NCI-H524 treated with DMSO at 0.1 percent for 48 hours (cell line): ENCODE measurements at places on chromosomes 2 and 18.

- no peak for DNase-seq
Measured at GRCh38 chr2:114192362-114192761, 250.1 kb upstream of the DPP10 start.

GRCh38 chr2:230931556-230932231 is 6.7 kb upstream of the GPR55 start:
- no peak for DNase-seq

DNA sequence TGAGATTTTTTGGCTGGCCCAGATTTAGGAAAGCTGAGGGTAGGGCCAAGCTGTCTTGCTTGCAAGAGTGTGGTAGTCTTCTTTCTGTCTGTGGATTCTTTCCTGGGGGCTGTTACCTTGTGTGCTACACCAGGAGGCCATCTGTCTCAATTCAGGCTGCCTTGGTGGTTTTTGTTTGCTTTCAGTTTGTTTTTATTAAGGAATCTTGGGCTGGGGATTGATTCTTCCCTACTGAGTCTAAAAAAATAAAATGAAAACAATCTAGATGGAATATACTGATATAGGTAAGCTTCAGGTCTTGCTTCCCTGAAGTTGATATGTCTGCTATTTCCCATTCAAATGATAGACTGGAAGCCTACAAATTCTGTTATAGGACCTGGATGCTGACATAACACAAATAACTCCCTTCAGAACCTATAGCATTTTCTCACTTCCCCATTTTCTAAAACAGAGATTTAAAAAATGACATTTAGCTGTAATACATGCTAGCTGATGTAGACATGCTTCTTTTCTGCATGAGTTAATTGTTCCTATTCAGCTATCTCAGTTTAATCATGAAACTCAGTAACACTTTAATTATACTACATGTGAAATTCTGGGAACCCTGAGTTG is 5.3 kb downstream of the LHCGR start:
- no peak for DNase-seq

DNA sequence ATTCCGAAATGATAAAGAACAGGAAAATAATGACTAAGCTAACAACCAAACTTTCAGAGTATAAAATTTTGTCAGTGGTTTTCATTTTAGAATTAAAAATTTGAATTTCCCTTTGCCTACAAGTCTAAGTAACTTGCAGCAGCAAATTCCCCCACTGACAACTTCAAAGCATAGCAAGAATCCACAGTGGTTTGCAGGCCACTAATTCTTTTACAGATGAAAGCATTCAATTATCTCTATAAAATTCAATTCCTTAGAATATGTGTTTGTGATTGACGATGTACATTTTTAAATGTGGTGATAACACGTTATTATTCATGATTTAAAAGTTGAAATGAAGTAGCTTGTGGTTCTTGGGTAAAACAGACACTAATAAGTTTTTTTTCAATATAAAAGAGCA is 100.6 kb downstream of the SMAD2 start:
- no peak for DNase-seq

- peak; percentile 49 for DNase-seq
Measured at GRCh38 chr2:181853696-181854095, 37.8 kb upstream of the ITPRID2 start.

DNA sequence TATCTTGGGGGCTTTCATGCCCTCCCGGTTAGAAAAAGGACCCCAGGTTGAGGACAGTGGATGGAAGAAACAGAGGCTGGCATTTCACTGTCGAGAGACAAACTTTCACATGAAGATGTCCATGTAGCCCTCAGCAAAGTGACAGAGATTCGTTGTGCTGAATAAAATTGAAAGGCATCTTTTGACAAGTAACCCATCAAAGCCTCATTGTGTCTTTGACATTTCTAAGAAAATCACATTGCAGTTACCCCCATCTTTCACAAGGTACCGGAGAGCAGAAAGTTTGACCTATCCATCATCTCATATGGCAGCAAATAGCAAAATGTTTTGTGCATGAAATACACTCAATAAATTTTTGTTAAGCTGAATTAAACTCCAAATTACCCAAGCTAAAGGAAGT is 2.0 kb upstream of the MBP start:
- DNase-seq, result no peak

- DNase-seq, result no peak
Measured at GRCh38 chr2:224141304-224141703, 102.2 kb upstream of the SERPINE2 start.

DNA sequence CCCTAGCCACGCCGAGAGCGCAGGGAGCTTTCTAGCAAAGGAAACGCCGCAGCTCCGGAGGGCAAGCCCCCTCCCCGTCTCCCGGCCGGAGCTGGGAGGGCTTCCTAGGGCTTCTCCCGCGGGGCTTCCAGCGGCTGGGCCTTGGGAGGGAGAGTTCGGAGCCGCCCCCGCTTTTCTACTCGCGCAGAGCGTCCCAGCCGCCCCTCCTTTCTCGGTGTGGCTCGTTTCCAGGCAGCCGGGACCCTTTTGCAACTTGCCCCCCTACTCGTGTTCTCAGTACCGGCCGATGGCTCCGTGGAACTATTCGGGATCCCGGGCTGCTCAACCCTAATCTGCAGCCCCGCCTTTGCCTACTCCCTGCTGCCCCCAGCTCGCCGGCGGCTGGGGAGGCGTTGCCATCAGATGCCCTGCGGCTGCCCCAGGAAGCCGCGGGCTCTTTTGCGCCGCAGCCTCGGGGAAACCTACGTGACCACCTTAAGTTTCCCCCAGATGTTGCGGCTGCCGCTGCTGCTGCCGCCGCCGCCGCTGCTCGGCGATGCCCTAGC is 1.5 kb upstream of the NR4A2 start:
- no peak for DNase-seq

- no peak for DNase-seq
Measured at GRCh38 chr2:20357638-20358389, 7.2 kb upstream of the PUM2 start.

DNA sequence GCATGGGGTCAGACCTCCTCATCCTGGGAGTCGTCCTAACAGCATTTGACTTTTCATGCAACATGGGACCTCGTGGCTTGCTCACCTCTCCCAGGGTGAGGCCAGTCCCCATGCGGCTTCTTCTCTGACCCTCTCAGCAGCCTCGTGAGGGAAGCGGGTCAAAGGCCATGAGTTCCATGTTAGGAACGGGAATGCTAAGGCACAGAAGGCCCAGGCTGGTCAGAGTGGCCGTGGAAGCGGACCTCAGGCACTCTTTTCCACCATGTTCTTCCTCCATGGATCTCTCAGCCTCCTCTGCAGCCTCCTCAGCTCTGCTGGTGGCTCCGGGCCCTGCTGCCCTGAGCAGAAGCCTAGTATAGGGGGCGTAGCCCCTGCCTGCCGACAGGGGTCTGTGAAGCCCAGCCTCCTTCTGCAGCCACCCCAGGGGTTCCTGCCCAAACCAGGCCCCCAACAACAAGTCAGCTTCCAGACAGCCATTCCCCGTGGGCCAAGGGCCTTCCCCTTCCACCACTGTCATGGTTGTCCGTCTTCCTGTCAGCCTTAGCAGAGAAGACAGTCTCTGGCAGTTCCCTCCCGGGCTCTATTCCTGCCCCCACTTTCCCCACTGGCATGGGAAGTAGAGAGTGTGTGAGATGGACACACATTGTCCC is 60.0 kb upstream of the OTOF start:
- no peak for DNase-seq

DNA sequence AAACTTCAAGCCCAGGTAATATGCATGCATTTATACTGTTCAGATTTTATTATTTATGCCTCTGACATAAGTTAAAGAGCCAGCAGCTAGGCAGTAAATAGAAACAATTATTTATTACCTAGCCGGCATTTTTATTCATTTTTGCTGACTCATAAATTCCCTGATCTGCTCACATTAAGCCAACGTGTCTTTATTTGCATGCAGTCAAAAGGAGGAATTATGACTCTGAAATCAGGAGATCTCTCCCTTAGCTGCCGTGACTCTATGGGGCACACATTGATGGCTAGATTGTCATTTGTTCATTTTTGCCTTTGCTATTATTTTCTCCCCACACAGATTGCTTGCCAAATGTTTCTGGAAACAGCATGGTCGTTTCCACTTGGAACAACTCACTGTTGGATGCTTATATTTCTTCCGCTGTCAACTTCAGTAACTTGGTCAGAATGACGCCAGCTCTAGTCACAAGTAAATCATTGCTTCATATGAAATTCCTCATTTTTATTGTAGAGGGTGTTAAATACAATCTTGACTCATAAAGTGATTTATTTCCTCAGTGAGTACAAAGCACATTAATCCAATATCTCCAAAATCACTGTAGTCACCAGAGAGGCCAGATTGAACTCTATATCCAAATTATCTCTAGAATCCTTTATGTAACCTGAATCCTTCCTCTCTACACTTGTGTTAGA is 15.9 kb upstream of the ZBTB14 start:
- no peak for DNase-seq

DNA sequence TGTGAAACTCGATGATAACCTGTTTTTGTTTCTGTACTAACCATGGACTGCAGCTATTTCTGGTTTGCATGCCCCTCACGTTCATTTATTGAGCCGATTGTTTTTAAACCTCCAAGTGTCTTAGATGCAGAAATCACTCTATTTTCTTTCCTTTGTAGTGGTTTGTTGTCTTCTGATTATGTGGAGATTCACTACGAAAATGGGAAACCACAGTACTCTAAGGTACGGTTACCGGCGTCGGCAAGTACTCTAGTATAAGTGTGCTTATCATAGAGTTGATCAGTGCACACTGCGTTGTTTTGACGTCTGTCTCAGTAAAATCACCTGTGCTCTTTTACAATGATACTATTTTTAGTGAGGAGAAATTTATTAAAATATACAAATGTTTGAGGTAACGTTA is 87.4 kb downstream of the ADAM23 start:
- no peak for DNase-seq

- no peak for DNase-seq
Measured at GRCh38 chr18:55420665-55421307, 167.2 kb downstream of the TCF4 start.

- DNase-seq, result no peak
Measured at GRCh38 chr2:127874378-127875269, 11.1 kb downstream of the AMMECR1L start.

- DNase-seq, result no peak
Measured at GRCh38 chr2:171763602-171764001, 76.3 kb downstream of the DYNC1I2 start.

DNA sequence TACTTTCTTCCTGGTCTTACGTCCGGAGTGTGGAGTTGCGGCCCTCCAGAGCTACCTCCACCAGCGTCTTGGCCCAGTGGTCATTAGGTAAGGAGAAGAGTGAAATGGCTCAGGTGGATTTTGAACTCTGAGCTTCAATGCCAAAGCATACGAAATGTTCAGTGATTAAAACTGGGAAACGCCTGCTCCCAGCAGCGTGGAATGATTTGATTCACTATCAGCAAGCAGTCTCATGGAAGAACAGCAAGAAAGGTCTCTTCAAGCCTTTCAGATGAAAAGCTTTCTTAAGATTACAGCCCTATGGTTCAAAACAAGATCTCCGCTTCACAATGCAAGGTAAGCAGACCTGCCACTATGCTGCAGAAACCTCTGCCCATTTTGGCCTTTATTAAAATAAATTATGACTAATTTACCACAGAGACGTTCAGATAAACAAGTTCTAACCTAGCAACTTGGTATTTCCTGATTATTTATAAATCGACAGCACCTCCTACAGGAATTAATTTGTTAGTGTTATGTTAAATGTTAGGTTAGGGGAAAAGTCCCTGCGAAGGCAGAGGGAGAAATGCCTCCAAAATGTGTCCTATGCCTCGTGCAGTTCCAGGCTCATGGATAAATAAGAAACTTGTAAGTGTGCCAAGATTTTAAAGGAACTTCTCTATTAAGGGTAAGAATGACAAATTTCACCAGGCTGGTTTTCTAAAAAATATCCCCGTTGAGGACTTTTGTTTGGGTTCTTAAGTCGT is 10.1 kb downstream of the SP9 start:
- peak; percentile 8 for DNase-seq

DNA sequence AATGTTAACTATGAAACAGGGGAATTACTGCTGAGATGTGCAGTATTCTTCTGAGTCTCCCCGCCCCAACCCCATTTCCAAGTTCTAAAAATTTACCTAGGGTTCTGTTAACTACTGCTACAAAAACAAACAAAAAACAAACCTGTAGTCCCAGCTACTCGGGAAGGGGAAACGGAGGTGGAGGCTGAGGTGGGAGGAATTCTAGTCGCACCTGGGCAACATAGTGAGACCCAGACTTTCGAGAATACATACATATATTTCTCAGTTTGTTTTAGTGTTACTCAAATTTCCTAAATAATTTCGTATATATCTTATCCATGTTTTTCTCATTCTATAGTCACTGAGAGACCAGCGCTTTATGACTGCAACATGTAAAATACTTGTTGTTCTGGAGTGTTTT is 989 bp downstream of the STAM2 start:
- DNase-seq, result no peak

DNA sequence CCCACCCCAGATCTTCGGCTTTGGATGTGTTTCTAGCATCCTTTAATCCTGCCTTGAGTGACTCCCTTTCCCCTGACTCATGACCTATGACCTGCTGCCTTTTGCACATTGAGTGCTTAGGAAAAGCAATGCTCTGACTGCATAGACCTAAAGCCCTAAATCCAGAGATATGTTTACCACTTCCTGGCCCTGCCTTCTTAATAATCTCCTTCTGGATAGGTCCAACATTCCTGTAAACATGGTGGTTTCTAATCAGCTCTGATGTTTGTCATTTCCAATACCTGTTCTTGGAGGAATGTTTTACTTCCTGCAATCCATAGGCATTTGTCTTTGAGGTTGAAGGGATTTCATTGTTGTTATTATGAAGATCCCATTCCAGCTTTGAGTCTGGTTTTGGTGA is 2.3 kb downstream of the SLC3A1 start:
- no peak for DNase-seq

DNA sequence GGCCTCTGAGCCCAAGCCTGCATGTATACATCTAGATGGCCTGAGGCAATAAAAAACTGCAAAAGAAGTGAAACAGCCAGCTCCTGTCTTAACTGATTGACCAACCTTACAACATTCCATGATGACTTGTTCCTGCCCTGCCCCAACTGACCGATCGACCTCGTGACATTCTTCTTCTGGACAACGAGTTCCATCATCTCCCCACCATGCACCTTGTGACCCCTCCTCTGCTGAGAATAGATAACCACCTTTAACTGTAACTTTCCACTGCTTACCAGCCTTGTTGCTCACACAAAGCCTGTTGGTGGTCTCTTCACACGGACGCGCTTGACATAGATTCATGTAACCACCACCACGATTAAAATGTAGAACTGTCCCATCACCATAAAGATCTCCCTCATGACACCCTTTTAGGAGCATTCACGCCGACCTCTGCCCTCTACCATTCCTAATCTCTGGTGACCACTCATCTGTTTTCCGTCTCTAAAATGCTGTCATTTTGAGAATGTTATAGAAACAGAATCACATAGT is 120.1 kb upstream of the REV1 start:
- DNase-seq, result no peak

DNA sequence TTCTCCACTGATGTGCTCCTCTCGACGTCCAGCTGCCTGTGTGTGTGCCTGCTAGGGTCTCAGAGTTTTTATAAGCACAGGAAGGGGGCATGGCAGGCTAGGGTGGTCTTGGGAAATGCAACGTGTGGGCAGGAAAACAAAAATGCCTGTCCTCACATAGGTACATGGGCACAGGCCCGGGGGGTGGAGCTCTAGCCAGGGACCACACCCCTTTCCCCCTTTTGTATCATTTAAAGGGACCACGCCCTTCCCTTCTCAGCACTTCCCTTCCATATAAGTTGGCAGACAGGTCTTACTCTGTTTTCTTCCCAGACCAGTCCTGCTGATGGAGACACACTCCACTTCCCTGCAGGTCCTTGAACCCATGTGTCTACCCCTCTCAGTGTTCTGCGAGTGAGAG is 645.0 kb downstream of the CBLN2 start:
- DNase-seq, result no peak
